Stimulated activated CD4-positive, alpha-beta T cell treated with anti-CD3 and anti-CD28 coated beads, Interleukin-2, amount 100 ng/mL, for 24 hours (primary cell): ENCODE measurements at places on chromosomes 13 and 19.

DNA sequence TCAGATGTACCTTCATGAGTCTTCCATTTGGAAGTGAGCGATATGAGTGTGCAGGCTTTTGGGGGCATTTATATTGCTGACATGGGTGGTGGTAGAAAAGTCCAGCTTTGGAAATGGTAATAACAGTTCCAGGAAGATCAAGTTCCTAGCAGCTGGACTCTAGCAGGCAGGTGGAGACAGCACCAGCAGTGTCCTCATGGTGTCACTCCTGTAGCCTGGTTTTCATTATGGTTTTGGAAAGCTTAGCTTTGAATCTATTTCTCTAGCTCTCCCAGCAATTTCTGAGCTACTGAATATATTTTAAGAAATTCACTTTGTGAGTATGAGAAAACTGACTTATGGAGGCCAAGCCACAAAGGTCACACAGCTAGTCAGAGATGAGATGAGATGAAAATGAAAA, 523.2 kb upstream of the HTR2A start:
- no peak for DNase-seq

DNA sequence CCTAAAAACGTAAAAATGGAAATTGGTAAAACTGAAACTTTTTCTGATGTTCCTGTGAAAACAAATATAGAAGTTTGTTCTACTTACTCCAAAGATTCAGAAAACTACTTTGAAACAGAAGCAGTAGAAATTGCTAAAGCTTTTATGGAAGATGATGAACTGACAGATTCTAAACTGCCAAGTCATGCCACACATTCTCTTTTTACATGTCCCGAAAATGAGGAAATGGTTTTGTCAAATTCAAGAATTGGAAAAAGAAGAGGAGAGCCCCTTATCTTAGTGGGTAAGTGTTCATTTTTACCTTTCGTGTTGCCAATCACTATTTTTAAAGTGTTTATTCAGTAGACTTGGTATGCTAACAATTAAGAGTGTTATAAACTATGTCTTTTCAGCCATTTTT, 25.6 kb downstream of the BRCA2 start:
- DNase-seq = no peak

DNA sequence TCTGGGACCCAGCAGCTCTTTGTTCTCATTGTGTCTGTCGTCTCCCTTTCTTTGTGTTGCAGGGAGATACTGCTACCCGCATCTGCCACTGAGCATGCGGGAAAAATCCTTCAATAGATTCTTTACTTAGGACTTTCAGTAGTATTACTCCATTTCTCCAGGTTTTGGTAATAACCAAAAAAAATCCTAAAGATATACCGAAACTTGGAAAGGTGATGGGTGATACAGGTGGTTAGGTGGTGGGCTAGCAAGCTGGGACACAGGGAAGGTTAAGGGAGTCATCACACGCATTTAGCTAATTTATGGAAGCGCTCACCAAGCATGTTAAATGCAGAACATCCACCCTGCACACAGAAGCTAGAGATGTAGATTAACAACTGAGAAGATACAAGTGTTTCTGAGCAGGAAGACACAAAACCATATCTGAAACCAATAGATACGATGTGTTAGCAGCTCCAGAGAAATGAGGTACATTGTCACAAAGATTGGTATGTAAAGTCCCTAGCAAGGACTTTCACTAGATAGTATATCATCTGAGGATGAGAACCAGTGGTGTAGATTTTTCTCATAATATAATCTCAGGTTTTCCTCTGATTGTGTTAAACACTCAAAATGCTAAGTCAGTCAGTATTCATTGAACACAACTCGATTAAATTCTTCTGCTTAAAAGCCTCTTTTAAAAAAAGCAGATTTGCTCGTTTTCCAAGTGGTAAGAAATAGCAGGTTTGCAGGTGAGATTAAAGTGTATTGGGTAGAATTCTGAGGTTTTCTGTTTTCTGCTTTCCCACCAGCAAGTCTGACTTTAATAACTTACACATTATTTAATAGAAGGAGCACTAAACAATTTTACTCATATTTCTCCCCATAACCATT, 1.2 kb upstream of the SLAIN1 start:
- DNase-seq = no peak

DNA sequence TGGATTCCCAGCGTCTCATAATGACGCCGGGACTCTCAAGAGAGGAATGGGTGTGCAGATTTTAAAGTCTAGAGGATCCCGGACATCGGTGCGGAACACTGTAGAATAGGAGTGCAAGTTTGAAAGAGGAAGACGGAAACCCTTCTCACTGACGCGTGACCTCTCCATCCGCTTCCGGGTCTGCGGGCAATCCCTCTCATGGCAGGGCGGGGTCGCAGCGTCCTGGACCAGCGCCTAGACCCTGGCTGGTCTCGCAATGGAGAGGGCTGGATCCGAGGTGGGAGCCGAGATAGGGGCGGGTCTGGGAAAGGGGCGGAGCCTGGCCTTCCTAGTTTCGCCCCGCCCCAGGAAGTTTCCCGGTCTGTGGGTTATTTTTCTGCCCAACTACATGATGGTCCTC, 4.6 kb upstream of the ZNF845 start:
- no peak for DNase-seq

DNA sequence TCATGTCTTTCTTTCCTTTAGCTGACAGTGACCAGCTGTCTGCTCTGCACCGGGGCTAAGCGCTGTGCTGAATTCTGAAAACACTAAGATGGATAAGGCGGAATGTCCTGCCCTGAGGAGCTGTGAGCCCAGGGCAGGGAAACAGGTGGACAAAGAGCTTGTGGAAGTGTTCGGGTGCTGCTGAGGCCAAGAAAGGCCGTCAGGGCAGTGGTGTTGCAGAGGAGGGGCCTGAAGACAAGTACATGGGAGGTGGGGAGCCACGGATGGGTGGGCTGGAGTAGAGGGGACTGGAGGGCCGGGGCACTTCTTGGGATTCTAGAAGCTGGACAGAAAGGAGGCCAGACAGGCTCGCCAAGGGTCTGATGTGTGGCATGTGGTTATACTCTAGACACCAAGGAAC, 66.2 kb upstream of the GPR183 start:
- DNase-seq = no peak

DNA sequence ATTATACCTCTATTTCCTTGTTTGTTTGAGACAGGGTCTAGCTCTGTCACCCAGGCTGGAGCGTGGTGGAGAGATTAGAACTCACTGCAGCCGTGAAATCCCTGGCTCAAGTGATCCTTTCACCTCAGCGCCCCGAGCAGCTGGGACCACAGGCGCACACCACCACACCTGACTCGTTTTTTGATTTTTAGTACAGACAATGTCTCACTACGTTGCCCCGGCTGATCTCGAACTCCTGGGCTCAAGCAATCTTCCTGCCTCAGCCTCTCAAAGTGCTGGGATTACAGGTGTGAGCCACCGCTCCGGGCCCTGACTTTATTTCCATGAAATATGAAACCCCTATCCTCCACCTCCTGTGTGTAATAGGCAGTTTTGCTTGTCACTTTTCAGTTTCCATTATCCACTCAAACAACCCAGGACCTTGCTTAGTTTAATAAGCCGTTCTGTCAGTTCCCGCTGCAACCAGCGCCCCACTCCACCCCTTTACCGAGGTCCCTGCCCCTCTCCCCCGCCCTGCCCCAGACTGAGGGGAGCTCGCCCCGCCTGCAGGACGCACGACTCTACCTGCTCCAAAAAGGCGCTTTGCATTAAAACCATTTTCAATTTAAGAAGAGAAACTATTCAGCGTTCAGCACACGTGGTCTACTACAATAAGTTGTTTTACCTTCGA, 16.9 kb downstream of the ZNF816 start:
- no peak for DNase-seq

DNA sequence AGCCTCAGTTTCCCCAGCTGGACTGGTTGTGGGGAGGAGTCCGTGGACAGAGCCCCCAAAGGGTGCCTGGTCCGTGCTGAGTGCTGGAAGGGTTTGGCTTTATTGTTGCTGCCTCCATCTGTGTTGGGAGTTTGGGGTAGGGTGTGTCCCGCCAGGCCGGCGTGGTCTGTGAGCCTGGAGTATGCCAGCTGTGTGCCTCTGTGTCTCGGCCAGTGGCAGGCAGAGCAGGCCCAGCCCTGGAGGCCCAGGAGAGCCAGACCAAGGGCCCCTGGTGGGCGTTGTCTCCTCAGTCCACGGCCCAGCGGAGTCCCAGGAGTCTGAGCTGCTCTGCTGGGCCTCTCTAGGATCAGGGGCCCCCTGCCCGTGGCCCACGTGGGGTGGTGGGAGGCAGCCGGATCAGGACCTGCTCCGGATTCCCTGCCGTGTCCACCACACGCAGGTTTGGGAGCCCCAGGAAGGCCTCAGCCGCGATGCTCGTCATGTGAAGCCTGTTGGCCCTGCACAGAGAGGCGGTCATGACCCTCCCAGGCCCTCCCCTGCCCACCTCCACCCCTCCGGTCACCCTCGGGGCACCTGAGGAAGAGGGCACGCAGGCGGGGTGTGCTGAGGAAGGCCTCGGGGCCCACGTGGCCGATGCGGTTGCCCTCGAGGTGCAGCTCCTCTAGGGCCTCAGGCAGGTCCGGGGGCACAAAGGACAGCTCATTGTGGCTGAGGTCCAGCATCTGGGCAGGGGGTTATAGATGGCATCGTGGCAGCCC, 6.6 kb downstream of the PODNL1 start:
- DNase-seq = no peak

- no peak for DNase-seq
Observed at GRCh38 chr19:50626011-50626410, 13.7 kb downstream of the SYT3 start.

DNA sequence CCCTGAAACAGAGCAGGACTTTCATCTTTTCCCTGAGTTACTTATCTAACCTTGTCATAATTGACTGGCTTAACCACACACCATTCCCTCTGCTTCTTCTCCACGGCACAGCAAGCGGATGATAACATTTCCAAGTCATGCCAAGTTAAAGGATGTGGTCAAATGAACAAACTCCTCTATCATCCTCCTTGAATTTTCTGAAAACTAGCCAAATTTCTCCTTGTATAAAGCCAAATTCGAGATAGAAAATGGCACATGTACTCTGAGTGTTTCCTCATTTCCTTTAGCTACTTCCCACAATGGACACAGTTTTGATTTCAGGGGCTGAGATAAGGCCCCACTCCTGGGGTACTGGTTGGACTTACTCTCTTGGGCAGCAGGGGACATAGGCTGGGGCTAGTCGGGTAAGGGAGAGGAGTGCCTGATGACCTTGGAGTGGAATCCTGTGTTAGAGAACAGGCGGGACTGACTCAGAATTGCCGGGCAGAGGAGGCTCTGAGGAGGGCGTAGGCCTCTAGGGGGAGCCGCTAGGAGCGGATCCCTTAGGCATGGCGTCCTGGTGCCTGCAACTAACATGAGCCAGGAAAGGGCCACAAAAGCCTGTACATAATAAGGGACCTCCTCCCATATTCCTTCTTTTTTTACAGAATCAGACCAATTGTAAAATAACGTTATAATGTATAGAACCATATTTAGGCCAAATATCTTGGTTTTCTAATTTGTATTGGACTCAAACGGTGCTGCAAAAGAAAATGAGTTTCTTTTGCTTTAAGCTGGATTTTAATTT, 20.3 kb upstream of the TMTC4 start:
- no peak for DNase-seq

GRCh38 chr13:38045278-38046048, 175.9 kb upstream of the TRPC4 start:
- DNase-seq = no peak

GRCh38 chr13:19152403-19152802, 29.2 kb downstream of the TUBA3C start:
- no peak for DNase-seq

- DNase-seq = no peak
Observed at GRCh38 chr13:50286324-50286723, 271.1 kb downstream of the KCNRG start.

DNA sequence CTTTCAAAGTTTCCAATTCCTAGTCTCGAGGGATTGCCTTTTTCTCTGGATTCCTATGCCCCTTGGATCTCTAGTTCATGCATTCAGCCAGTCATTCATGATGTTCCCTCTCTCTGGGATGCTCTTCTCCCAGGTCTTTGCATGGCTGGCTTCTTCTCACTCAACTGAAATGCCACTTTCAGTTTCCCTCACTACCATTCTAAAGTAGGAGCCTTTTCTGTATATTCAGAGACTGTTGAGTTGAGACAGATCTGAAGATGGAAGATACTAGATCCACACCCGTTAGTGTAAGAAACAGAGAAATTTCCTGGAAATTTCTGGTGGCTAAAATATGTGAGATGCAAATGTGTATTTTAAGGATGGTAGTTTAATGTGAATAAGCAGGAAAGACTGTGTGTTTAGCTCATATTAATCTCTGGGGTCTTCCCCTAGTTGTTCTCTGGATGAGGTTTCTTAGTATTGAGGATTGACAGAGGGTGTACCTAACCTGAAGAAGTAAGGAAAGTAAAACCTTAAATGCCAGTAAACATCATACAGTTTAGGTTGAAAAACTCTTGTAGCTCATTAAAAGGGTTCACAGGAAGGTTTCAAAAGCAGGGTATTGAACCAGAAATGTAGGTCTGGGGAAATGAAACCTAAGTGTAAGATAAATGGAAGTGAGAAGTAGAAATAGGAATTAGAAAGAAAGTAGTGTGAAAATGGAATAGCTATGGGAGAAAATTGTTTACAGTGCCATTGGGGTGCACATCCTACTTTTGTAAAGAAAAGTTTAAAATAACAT, 331.3 kb downstream of the NDFIP2 start:
- DNase-seq = no peak

- no peak for DNase-seq
Observed at GRCh38 chr13:95204231-95204765, 97.0 kb downstream of the ABCC4 start.

DNA sequence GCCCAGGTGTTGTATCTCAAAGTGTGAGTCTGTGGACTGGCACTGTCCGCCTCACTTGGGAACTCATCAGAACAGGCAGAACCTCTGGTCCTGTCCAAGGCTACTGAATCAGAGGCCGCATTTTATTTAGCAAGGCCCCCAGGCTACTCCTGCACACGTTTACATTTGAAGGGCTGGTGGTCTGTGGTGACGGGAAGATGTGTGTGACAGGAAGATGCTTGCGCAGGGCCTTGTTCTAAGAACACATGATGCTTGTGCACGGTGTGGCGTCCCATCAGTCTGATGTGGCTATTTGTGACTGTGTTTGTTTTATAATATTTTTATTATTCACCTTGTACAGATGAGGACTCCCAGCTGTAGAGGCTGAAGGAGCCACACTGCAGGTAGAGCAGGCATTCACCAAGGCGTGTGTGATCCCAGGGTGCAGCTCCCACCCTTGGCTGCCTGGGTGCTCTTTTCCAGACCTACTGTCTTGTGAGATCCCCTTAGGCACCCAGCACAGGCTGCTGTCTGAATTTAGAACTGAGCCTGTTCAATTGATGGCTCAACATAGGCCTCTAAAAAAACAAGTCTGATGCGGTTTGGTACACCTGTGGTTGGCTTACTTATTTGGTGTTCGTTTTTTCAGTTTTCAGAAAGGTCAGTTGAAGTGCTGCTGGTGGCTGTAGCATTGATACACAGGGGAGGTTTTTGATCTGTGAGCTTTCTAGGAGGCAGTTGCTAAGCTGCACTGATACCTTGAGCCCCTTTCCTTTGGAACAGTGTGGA, 3.1 kb downstream of the SLC25A15 start:
- DNase-seq = no peak

- DNase-seq = no peak
Observed at GRCh38 chr13:27264181-27264580, 6.4 kb upstream of the RASL11A start.
